ENCODE measurements at places on chromosomes 13 and 19.

DNA sequence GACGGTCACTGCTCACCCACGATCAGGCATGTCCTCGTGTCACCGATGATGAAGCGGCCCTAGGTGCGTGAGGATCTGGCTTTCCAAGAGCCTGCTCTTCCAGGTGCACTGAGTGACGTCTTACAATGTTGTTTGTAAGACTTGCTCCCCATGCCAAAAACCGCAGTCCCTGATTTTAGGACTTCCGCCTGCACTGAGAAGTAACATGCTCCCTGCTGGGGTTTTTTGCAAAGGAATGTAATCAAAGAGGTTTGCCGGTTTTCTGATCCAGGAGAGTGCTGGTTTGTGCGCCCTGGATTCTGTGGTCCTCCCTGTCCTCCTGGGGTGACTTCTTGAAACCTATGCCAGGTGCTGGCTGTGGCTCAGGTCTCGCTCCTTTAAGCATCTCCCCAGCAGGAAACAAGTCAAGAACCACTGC lies 38.8 kb downstream of the MYO9B start:
- no peak for DNase-seq

- DNase-seq = no peak
These were observed 116.0 kb downstream of the COL4A2 start for GRCh38 chr13:110422913-110423688.

DNA sequence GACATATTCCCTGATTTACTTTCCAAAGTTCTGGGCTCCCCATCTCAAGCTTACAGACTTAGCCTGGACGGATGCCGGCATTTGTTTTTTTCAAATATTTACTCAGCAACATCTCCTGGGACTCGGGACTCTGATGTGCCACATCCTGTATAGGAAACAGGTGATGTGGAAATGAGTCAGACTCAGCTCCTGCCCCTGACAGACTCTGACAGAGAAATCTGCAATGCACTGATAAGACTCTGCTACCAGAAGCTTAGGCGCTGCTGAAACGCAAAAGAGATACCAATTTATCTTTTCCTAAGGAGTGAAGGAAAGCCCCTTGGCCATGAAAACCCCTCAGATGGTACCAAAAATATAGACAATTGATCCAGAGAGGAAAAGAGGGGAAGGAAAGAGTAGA lies 16.2 kb downstream of the LAIR2 start:
- peak; percentile 20 for DNase-seq

DNA sequence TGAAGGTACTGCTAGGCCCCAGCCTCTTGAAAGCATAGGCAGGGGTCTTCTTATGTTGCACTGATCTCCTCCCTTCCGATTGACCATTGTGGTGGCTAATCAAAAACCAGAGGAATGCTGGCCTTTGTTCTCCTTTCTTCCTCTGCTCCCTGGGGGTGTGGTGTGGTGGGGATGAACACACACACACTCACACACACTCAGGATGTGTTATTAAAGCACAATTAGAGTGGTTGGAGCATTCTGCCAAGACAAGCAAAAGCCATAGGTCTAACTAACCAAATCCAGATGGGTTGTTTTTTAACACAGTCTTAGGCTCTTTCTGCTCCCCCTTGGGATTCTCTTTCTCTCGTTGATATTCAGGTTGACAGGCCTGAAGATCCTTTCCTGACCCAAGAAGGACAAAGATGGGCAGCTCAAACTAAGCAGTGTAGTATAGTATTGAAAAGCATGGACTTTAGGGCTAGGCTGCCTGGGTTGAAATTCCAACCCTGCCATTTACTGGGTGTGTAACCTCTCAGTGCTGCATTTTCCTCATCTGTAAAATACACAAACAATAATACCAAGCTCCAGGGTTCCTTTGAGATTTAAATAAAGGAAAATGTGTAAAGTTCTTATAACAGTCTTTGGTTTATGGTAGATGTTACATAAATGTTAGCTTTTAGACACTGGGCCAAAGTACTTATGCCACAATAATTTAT lies 25.5 kb upstream of the DGKH start:
- DNase-seq = no peak

DNA sequence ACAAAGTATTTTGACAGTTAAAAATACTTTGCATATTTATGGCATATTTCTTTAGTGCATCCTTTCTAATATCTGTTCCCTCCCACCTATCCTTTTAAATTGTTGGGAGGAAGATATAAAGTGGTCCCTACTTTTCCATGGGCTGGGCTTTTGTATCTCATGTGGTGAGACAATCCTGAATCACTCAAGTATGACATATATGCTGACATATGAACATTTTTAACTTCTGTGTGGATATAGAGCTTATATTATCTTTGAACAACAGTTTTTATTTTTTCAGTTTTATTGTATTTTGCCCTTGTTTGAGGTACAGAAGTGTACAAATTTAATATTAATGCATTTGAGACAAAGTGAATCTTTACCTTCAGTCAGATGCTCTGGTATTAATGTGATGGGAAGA lies 3.4 kb downstream of the ZMYM2 start:
- DNase-seq = no peak

GRCh38 chr19:37988758-37989635 lies 82.0 kb downstream of the SIPA1L3 start:
- no peak for DNase-seq

- DNase-seq = no peak
These were observed 1136.0 kb downstream of the PCDH17 start for GRCh38 chr13:58767566-58767965.

DNA sequence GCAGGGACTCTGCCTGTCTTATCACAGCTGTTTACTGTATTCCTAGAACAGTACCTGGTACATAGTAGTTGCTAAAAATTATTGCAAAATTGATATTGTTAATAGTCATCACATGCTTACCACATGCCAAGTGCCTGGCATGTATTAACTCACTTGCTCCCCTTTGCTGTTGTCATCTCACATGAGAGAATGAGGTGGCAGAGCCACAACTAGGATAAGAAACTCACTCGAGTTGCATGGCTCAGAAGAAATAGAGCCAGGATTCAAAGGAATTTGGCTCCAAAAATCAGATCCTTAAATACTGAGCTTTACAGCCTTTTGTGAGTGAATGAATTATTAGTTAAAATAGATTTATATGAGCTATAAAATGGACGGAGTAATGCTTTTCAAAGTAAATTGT lies 42.6 kb downstream of the B3GLCT start:
- DNase-seq = no peak

GRCh38 chr13:45180713-45181601 lies 19.9 kb downstream of the KCTD4 start:
- DNase-seq = no peak

DNA sequence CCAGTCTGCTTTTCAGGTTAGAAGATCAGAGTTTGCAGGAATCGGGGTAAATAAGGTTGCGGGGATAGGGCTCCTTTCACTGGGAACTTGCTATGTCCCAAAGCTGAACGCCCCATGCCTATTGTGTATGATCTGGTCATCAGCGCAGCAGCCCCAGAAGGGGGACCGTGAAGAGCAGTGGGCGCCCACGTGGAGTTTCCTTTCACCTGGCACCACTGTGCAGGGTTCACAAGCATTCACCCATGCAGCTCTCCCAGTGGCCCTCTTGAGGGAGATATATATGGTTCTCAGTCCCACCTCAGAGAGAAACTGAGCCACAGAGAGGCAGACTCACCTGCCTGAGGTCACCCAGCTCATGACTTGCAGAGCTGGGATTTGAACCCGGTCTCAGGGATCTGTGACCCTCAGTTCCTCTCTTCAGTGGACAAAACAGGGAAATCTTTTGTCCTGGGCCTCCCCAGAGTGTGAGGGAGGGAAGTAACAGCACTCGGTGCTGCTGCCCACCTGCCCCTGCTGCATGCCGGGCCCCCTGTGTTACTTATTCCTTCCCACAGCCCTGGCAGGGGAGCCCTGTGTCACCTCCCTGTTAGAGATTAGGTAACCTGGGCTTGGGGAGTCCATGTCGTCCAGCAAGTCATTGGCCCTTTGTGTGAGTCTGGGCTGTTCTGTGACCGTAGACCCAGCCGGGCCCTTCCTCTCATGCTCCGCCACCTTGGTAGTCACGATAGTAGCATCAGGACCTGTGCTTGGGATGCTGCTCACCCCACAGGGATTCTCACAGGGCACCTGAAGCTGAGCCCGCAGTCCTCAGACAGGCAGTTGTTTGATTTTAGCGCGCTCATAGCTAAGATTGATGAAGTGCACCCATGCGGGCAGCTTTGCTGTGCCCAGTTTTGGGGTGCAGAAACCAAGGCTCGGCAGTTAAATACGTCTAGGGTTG lies 27.9 kb downstream of the PPP5C start:
- DNase-seq = no peak

DNA sequence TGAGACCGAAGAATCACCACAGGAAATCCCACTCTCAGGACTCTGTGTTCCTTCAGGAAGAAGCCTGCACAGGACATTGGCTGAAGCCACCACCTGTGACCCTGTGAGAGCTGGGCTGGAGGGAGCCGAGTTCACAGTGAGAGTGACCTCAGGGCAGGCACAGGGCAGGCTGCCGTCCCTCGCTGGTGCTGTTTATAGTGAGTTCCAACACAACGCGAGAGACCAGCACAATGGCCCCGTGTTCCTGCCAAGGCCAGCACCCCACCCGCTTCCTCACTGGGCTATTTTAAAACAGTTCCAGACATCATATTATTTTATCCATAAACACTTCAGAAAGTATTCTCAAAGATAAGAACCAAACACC lies 18.4 kb upstream of the GAS6 start:
- peak; percentile 74 for DNase-seq

GRCh38 chr19:6524311-6524710 lies 6.5 kb upstream of the TNFSF9 start:
- DNase-seq = no peak

DNA sequence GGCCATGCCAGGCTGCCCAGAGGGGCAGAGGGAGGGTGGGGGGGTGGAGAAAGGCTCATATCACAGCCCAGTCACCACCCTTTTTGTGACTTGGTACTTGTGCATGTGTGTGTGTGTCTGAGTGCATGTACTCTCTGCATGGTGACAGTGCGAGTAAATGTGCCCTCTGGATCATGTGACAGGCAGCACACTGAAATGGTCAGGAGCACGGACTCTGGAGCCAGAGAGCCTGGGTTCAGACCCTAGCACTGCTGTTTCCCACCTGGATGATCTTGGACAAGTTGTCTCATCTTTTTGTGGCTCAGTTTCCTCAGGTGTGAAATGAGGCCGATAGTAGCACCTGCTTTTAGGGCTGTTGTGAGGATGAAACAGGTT lies 2.0 kb downstream of the CIC start:
- DNase-seq = no peak

DNA sequence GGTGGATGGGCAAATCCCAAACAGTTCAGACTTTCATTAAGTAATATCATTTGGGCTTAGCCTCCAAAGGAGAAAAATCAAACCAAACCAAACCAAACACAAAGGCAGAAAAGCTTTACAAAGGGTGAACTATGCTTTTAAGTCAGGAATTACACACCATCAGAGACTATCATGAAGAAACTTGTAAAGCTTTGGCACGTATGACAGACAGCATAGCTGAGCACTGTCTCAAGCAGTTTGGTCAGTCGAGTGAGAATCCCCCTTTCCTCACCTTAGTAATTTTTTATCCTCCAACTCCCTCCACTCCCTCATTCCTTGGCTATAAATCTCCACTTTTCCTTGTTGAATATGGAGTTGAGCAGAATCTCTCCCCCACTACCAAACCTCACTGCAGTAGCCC lies 72.1 kb downstream of the MIPEP start:
- DNase-seq = no peak

- DNase-seq = no peak
These were observed 249.2 kb downstream of the DIAPH3 start for GRCh38 chr13:59914556-59914955.

- no peak for DNase-seq
These were observed 397.8 kb upstream of the ZNF507 start for GRCh38 chr19:31947436-31948115.

DNA sequence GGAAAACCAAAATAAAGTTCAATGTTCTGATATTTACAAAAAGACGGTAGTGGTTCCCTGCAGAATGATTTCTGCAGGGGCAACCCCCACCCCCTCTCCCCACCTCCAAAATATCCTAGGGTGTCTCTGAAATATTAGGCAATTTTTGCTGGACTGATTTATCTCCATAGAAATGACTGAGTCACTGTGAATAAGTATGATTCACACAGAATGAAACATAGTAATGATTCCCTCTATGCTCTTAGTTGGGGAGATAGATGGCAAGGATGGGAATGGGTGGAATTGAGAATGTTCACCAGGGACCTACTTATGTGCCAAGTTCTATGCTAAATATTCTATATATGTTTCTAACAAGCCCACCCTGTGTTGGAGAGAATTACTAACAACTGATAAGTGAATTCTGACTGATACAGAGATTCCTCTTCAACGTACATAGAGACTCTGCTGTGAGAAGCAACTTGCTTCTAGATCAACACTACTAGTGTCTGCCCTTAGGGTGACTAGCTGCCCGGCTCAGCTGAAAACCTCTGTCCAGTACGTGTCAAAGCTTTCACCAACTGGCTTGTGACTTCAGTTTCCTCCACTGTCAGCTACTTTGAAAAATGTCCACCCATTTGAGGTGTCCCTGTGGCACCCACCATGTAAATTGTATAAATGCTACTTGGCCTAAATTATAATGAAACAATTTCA lies 38.4 kb upstream of the RAP2A start:
- no peak for DNase-seq

- no peak for DNase-seq
These were observed 17.9 kb downstream of the NCAN start for GRCh38 chr19:19229701-19230100.

GRCh38 chr13:99208845-99209527 lies 8.3 kb downstream of the UBAC2 start:
- DNase-seq = no peak

DNA sequence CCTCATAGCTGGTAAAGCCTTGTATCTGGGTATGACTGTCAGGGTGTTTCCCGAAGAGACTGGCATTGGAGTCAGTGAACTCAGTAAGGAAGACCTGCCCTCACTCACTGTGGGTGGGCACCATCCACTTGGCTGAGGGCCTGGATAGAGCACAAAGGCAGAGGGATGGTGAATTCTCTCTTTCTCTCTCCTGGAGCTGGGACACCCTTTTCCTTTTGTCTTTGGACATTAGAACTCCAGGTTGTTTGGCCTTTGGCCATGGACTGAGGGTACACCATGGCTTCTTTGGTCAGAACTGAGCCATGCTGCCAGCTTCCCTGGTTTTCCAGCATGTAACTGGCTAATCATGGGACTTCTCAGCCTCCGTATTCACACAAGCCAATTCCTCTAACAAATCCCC lies 4.6 kb upstream of the CEACAM1 start:
- no peak for DNase-seq

DNA sequence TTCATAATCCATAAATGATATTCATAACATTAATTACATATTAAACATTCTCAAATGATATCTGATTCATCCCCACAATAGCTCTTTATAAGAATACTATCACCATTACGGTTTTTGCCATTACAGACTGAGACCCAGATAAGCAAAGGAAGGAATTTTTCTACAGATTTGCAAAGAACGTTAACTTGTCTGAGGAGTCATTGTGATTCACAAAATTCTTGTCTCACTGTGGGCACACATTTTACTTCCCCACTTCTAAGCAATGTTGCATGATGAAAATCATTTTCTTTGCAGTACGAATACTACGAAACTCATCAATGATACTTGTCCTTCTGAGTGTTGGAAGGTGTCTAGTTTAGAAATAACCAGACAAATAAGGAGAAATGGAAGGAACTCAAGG lies 70.1 kb downstream of the NALCN start:
- no peak for DNase-seq

- DNase-seq = no peak
These were observed 261.7 kb downstream of the FGF9 start for GRCh38 chr13:21932578-21932977.

Data from uterus (tissue), 4 donors.